ENCODE measurements at places on chromosomes 7 and 10.

DNA sequence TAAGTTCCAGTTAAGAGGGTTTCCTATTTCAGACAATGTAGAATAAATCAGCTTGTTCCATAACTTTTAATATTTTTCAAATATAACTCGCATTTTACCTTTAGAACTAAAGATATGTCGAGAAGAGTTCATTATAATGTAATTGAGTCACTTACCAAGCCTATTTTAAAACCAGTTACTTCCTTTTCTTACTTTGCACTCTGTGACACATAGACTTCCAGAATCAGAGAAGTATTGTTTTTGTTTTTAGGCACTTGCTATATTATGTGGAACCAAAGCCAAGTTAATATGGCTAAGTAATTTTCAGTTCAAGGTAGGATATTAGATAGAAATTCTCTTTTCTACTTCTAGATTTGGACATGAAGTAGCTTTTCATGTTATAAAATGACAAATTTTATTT is 182.7 kb upstream of the PRPS1L1 start:
- DNase-seq: no peak

DNA sequence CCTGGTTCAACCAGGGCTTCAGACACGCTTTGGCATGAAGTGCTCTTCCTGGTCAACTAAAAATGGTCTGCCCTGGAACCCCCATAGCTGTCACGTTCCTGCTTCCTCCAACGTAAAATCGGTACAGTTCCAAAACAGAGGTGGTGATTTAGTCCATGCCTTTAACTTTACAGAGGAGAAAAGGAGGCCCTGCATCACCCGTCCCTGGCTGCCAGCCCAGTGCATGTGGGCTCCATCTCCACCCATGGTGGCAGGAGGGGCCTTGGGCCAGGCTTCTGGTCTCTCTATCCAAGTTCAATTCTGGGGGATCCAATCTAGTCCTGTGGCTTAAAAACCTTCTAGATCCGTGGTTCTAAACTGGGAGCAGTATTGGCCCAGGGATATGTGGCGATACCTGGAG is 18.7 kb downstream of the ECHDC3 start:
- DNase-seq: no peak

DNA sequence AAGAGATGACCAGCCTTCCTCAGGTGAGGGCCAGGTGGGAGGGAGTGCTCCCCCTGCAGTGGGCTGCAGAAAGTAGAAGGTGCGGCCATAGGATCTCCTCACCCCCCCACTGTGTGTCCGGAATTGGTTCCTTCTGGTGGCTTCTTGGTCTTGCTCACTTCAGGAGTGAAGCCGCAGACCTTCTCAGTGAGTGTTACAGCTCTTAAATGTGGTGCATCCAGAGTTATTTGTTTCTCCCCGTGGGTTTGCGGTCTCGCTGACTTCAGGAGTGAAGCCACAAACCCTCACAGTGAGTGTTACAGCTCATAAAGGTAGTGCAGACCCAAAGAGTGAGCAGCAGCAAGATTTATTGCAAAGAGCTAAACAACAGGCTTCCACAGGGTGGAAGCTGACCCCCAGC is 90.3 kb upstream of the NPS start:
- DNase-seq: no peak

DNA sequence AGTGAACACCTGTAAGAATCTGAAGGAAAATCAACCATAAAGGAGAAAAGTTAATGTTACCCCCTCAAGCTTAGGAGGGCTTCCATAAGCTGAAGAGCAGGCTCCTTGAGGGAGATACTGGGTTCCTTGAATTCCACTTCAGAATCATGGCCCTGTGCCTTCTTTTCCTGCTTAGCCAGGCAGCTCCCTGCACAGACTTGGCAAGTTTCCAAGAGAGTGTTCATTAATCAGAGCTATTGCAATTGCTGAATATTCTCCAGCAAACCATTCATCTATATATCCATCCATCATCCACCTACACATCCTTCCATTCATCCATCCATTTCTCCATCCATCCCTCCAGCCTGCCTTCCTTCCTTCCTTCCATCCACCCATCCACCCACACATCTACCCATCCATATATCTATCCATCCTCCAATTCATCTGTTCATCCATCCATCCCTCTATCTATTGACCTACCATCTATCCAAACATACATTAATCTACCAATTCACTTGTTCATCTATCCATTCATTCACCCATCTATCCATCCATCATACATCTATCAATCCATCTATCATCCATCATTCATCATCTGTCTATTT is 574.4 kb downstream of the PTPRN2 start:
- no peak for DNase-seq

GRCh38 chr7:127890726-127891125 is 140.5 kb downstream of the LRRC4 start:
- no peak for DNase-seq

DNA sequence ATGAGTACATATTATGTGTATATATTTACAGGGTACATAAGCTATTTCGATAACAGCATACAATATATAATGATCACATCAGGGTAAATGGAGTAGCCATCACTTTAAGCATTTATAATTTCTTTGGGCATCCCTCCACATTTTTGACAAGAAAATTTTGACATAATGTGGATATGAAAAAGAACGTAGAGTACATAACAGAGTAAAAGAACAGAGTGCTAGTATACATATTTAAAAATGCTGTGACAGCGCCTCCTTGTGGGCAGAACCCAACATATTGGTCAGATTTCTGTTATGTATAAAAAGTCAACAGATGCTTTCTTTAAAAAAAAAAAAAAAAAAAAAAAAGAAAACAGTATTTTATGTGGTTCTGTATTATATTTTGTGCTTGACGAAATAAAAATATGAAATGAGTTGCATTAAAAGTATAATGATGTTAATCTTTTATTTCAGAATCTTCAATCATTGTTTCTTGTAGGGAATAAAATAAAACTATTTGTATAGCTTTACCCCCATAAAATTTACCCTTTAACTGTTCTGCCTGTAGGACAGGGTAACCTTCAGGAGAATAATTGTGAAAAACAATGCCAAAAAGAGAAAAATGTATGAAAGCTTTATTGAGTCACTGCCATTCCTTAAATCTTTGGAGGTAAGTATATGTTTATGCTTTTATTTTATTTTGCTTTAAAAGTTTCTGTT is 18.3 kb upstream of the HBP1 start:
- DNase-seq: peak; percentile 15

DNA sequence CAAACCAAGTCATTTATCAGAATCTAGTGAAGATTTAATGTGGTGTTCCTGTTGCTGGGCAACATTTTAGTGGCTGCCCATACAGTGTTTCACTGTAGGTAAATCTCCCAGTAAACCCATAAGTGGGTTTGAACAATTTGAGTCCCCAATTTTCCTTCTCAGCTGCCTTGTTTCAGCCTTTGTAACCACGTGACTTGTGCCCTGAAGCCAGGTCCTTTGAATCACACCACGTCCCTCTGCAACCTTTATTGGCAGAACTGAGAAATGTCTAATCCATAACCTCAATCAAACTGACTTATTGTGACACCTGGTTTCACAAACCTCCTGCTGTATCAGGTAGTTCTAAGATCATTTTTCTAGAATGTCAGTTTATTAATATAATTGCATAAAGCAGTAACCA is 30.1 kb downstream of the SND1 start:
- no peak for DNase-seq

DNA sequence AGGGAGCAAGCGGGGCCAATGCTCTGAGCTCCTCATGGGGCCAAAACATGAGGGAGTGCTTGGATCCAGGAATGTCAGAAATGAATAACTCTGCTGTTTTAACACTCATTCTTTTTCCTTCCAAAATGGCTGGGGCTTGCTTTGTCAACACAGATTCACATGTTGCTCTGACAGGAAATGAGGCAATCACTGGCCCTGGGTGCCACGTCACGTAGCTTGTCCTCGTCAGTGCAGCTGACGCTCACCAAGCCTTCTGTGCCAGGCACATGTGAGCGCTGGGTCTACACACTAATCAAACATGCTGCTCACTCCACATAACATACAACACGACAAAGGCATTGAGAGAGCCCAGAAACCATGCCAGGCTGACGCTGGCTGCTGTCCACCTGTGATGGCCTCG is 198.9 kb downstream of the WDR37 start:
- no peak for DNase-seq

DNA sequence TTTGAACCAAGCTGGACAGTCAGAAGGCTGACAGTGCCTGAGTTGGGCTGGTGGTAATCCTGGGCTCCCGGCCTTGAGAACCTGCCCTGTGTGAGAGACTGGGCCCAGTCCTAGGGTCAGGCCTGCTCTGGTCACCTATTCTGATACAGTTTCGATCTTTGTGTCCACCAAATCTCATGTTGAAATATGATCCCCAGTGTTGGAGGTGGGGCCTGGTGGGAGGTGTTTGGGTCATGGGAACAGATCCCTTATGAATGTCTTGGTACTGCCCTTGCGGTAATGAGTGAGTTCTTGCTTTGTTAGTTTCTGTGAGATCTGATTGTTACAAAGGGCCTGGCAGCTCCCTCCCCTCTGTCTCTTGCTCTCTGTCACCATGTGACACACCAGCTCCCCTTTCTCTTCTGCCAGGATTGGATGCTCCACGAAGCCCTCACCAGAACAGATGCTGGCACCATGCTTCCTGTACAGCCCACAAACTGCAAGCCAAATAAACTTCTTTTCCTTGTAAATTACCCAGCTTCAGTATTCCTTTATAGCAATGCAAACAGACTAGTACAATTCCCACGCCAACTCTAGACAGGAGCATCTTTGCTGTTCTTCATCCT is 111.8 kb upstream of the ZNF438 start:
- DNase-seq: no peak

GRCh38 chr7:27921081-27921836 is 181.3 kb downstream of the TAX1BP1 start:
- no peak for DNase-seq

DNA sequence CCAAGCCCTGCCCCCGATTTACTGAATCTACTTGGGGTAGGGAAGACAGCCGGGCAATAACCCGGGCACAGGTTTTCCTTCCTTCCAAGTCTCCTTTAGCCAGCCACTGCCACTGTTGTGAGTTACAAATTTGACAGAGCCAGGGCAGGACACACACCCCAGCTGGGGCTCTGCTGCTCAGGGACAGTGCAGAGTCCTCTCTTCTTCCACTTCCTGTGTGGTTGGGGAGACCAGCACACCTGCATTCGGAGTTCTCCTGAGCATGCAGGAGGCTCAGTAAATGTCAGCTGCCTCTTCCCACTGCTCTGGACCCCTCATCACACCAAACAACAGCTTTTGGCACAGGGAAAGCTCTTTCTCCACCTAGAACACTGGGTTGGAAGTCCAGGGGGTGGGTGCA is 21.3 kb downstream of the CHST15 start:
- no peak for DNase-seq

GRCh38 chr10:25561758-25562157 is 372.3 kb upstream of the MYO3A start:
- DNase-seq: no peak

GRCh38 chr7:22387583-22387982 is 30.6 kb upstream of the RAPGEF5 start:
- no peak for DNase-seq

GRCh38 chr10:25455980-25456567 is 281.3 kb downstream of the GPR158 start:
- no peak for DNase-seq

DNA sequence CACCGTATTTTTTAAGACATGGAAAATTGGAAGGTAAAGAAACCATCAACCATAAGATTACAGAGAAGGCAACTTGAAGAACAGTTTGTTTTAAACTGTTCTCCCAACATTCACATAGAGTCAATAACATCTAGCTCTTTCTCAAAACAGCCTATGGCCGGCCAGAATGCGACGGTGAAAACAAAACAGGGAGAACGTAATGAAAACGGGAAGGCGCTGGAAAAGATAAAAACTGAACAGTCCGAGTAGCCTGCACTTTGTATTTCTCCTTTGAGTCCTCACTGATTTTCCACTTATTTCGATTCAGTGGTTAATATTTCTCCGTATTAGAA is 637 bp downstream of the MICU1 start:
- DNase-seq: no peak

DNA sequence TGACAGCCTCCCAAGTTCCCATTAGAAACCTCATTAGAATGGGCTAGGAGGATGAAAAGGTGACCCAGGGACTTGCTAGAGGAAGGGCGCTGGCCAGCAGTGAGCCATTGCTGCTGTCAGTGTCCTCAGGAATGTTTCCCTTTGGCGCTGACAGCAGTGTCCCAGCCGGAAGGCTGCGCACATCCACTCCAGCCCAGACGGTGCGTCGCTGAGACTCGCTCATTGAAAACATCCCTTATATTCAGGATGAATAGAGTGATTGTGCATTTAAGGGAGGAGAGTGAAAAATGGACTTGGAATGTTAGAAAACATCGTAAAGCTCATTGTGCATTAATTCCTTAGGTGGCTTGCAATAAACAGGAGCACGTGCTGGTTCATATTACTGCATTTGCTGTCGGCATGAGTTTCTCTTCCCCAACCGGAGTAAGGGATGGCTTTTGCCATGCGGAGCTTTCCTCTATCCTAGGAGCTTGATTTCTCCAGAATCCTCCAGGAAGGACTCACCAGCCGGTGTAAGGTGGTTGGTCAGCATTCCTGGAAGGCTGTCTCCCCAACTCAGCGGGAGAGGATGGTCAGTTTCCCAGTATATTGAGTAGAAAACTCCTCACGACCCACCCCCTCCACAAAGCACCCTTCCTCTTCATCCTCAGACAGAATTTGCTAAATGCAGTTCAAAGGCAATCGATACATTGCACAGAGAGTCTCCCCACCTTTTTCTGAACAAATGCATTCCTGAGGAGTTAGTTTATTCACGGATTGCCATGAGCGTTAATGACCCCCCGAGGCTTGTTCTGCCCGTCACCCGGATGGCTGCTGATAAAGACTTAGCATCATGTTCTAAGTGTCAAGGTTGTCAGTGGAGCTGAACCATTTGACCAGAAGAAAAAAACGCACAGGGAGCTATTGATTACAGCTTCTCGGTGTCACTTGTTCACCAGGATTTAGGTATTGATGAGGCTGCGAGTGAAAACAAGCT is 201.8 kb downstream of the EBF3 start:
- no peak for DNase-seq

DNA sequence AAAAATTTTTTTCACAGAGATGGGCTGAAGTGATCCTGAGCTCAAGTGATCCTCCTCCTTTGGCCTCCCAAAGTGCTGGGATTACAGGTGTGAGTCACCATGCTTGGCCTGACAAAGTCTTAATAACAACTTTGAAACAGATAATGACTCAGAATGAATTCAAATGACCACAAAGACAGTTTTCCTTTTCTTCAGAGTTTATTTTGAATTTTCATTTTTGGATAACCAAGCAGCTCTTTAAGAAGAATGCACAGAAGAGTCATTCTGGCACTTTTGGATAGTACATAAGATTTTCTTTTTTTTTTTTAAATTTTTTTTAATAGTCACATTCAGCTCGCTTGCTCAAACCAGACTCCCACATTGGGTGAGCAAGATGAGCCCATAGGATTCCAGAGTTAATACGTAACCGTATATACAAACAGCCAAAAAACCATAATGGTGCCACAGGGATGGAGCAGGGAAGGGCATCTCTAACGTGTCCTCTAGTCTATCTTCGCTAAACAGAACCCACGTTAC is 43.0 kb upstream of the NMT2 start:
- no peak for DNase-seq

All from C1 segment of cervical spinal cord (tissue), 14 donors.